ENCODE measurements at places on chromosomes 5 and 9.
A peak's percentile ranks its signal among the peaks of the same experiment; 100 is the strongest.

DNA sequence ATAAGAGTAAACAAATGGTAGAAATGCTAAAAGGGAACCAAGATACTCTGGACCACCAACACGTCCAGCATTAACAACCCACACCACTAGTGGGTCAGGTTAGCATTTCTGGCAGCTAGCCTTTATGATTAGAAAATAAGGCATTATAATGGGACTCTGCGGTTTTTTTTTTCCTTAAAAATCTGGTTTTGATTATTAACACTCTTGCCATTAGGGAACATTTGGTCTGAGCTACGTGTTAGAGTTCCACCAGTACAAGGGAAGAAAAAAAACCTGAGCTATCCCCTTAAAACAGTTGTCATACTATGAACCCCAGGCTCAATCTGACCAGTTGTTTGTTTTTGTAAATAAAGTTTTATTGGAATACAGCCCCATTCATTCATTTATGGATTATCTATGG is 110.4 kb downstream of the NTRK2 start:
- DNase-seq = no peak

DNA sequence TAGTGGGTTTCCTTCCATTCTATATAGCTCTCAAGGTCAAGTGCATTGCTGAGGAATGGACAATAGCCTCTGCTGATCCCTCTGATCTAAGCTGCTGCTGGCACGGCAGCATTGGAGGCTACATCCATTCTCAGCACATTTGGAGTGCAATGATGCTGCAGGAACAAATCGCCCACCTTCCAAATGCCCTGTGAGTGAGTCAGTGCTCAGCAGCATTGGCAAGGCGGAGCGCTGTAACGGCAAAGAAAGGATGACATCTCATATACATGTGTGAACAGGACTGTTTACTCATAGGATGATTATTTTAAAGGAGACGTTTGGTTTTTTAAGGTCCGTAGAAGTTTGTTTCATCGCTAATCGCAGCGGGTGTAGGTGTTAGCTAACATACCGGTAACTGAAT is 408.7 kb downstream of the ARHGEF28 start:
- no peak for DNase-seq

GRCh38 chr9:5551368-5552150 is 41.2 kb downstream of the PDCD1LG2 start:
- no peak for DNase-seq

- no peak for DNase-seq
Observed at GRCh38 chr9:68551191-68551590, 10.5 kb upstream of the TMEM252 start.

- DNase-seq = no peak
Observed at GRCh38 chr9:121622387-121623203, 28.8 kb upstream of the DAB2IP start.

GRCh38 chr5:96332535-96333366 is 100.3 kb downstream of the PCSK1 start:
- no peak for DNase-seq

DNA sequence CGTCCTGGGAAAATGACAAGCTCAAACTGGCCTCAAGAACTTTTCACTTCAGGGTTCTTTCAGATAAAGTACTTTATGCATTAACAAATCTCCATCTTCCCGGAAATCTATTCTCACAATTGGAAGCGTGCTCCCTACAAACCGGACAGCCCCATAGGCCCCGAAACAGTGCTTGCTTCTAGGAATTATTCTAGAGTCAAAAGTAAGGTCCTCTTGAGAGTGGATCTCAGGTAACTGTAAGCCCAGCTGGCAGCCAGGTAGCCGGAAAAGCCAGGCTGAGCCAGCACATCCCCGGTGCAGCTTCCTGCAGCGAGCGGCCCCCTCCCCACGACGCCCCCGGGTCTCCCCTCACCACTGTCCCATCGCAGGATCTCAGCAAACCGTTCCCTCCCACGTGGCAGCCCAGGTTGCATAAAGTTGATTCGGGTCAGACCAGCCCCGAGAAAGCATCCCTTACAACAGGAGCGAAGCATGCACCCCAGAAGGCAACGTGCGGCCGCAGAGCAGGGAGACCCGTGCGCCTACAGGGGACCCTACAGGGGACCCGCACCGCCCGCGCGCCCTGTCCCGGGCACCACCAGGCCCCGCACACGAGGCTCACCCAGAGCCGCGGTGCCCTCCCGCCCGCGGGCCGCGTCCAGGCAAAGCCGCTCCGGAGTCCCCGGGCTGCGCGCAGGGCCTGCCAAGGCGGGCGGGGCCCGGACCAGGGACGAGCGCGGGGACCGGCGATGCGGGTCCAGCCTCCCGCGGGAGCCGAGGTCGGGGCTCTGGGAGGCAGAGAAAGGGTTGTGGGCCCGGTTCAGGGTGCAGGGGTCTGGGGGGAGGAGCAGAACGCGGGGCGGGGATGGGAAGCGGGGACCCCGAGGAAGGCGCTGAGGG is 920 bp downstream of the LPCAT1 start:
- peak; percentile 36 for DNase-seq

GRCh38 chr9:114487607-114488300 is 17.5 kb downstream of the WHRN start:
- DNase-seq = peak; percentile 81

- DNase-seq = peak; percentile 88
Observed at GRCh38 chr5:177599731-177600507, at the start of gene B4GALT7. Gene B4GALT7, plus strand, starts transcription at chr5:177600132. Its CDS starts 79 bp downstream, at chr5:177600211.

DNA sequence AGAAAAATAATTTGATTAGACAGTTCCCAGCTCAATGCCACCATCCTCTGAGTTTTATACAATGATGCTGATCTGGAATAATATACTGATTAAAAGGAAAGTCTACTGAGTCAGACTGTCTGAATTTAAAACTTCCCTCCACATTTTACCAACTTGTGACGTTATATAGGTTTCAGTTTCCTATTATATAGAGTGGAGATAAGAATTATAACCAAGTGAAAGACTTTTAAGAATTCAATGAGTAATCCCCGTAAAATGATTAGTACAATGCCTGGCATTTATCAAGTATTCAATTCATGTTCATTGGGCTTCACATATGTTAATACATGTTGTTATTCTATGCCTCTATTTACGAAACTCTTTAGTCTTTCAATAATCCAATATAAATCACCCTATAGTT is 166.0 kb downstream of the CDH9 start:
- no peak for DNase-seq

GRCh38 chr9:110240198-110240597 is 16.1 kb downstream of the TXN start:
- no peak for DNase-seq

DNA sequence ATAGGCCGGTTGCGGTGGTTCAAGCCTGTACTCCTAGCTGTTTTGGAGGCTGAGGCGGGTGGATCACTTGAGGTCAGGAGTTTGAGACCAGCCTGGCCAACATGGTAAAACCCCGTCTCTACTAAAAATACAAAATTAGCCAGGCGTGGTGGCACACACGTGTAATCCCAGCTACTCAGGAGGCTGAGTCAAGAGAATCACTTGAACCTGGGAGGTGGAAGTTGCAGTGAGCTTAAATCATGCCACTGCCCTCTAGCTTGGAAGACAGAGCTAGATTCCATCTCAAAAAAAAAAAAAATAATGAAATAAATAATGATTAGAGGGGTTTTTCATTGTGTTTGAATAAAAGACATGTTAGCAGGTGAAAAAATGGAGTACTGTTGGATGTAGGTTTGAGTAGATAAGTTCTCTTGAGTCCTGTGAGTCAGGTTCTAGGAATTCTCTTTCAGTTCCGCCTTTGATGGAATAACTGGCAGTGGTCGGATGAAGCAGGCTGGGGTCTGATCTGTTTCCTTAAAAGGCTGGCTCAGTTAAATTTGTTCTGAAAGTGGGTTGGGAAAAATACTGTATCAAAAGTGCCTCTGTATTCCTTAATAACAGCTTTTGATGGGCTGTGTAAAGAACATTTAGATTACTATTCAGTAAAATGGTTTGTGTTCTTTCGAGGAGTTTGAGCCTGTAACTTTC is 73.2 kb downstream of the AOPEP start:
- no peak for DNase-seq

DNA sequence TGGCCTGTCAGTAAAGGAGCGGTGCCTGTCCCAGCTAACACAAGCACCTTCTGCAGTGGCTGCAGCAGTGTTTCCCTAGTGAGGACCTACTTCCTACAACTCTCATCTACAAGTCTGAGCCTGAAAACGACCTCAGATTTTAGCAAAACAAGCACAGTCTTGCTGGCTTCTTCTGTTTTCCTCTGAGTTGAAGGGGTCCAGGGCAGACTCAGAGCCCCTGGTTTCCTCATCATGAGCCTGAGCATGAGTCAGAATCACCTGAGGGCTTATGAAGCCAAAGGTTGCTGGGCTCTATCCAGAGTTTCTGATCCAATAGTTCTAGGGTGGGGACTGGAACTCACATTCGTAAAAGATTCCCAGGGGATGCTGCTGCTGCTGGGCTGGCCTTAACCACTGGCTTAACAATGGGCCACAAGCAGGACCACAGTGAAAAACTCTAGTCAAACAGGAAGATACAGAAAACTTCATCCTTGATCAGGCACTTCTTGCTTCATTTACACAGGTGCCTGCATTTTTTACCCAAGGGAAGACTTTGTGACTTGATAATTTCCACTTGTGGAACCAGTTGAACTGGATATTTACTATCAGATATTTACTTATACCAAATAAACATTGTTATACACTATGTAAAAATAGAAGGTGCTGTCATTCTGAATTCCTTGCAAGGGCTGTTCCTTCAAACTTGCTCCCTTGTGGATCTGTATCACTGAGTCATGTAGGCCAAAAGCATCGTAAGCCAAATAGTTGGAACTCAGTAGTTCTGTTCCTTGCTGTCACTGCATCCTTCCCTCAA is 4.3 kb upstream of the ACER2 start:
- DNase-seq = no peak

DNA sequence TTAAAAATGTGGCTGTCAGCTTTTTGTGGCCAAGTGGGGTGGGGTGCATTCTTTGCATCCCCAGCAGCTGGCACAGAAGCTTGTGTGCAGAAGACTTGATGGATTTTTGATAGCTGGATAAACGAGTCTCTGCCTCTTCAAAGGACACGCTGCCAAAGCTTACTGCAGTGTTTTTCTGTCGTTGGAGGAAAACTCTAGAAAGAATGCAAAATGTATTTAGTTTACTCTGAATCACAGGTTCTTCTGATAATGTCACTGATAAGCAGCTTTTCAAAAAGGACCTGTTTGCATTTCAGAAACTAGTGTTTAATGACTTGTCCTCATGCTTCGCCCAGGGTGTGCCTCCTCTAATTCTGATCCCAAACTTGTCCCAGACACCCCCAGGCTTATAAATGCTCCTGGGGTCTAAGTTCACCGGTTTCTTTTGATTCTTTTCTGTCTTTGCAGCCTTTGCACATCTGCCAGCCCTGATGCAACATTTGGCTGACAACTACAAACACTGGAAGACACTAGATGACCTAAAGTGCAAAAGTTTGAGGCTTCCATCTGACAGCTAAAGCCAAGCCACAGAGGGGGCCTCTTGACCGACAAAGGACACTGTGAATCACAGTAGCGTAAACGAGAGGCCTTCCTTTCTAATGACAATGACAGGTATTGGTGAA is 66.0 kb downstream of the WDR41 start:
- no peak for DNase-seq

DNA sequence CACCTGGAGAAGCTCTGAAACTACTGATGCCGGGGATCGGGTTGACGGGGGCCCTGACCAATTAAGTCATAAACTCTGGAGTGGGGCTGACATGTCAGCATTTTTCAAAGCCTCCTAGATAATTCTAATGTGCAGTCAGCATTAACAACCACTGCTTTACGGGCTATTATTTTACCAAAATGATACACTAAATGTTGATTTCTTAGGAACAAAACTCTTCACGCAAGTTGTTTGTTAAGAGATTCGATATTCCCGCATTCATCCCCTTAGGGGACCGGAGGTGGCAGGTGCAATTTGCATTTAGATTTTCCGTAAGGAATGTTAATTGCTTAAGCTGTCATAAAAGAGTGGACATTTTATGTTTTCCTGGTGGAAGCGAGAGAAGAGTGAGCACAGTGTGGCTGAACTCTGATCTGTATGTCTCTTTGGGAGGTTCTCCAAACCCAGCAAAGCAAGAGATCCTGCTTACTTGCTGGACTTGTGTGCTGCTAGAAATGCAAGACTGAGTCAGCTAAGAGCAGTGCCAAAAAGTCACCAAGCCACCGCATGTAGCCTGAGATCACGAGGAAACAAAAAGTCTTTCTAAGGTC is 77.6 kb downstream of the UGCG start:
- DNase-seq = no peak

DNA sequence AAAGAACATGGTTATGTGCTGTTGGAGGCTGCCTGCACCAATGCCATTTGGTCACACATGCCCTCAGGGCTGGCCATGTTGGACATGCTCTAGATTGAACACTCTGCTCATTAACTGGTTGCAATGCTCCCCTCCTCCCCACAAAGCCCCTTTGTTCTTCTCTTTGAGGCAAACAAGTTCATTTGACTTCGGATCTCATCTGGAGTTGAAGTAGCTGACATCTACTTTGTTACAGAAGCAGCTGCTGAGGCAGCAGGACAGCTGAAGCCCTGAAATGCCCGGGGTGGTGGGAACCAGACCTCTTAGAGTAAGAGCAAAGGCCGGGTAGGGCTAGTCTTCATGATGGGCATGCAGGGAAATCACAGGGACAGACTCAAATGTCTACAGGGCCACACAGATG is 123.5 kb downstream of the APBA1 start:
- DNase-seq = no peak

GRCh38 chr5:3230254-3230653 is 365.4 kb upstream of the IRX1 start:
- no peak for DNase-seq

GRCh38 chr9:76796296-76796695 is 32.1 kb downstream of the PCA3 start:
- DNase-seq = no peak

All from B cell (primary cell).